Tongue (tissue), 3 donors: ENCODE measurements at places on chromosomes 7 and 10. TPM values are rescaled to one million over a fixed set of nuclear protein-coding genes. Genes with fewer than 3 reads are reported as not detected.

GRCh38 chr7:115087437-115087836, 165.5 kb downstream of the MDFIC start:
- DNase-seq, result peak; percentile 23

DNA sequence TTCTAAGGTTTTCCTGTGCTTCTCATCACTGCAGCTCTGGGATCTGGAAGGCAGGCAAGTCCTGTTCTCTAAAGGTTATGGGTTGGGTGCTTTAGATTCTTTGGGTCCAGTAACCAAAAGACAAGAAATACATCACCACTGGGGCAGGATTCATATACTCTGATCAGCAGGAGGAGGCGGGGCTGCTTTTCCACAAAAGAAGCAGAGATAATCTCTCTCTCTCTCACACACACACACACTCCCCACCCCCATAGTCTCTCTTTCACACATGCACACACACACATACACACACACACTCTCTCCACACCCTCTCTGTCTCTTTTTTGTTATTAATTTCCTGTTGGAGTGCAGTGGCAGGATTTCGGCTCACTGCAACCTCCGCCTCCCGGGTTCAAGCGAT, 13.0 kb upstream of the ACBD5 start:
- no peak for DNase-seq

DNA sequence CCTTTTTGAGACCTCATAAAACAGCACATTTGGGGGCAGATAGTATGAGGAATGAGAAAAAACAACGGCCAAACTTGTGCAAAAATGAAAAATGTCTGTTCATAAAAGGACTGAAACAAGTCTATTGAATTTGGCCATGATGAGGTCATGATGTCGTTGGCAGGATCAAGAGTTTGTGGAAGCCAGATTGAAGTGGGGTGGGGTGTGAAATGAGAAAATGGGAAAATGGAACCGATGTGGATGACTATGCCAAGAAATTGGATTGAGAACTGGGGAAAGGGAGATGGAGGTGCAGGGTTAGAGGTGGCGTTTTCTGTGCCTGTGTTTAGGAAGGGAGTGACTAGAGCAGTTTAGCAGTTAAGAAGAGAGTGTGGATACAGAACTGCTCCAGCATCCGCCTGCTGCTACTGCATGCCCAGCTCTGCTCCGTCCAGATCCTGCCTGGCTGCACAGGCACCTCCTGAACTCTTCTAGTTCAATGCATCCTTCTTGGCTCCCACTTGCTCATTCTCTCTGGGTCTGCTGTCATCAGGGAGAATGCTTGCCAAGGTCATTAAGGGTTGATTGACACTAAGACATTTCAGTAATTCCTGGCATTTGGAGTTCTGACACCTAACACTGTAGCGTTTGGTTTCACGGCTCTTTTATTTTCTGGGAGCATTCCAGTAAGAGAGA, 111.9 kb downstream of the GALNT17 start:
- DNase-seq, result peak; percentile 57

Gene CDH23
- total RNA-seq, result 12.2 TPM

Gene STAG3
- total RNA-seq, result 0.72 TPM

- DNase-seq, result peak; percentile 44
Measured at GRCh38 chr10:84293574-84294016, 34.8 kb upstream of the CCSER2 start.
